ENCODE measurements at places on chromosomes 11 and 22.

GRCh38 chr11:60978546-60979380 is 7.3 kb downstream of the CD6 start:
- DNase-seq, result no peak

GRCh38 chr11:30917859-30918478 is 331.8 kb upstream of the MPPED2 start:
- peak; percentile 46 for DNase-seq

GRCh38 chr11:12470236-12470635 is 92.9 kb downstream of the PARVA start:
- no peak for DNase-seq

DNA sequence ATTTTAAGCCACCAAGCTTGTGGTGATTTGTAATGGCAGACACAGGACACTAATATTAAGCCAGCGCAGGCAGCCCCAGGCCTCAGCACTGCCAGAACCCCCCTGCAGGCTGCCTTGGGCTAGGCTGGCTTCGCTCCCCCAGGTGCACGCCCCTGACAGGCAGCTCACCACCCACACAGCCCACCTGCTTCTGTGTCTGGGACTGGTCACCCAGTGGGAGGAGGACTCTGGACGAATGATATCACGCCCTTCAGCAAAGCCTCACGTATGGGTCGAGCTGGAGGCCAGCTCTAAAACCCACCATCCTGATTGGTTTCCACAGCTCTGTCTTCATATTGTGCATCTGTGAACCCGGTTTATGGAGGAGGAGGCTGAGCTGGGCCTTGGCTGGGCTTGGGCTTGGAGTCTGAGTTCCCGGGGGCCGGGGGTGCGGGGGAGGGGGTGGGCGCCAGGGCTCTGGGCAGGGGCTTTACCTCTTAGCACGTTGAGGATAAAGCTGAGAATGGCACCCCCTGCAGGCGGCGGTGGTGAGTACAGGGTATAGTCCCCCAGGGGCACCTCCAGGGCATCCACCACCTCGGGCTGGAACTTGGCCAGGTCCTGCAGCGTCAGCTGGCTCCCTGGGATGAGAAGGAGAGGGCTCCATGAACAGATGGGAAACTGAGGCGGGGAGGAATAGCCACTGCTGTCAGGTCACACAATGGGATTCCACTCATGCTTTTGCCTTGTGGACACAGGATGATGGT is 13.8 kb downstream of the GGT5 start:
- DNase-seq, result peak; percentile 21

DNA sequence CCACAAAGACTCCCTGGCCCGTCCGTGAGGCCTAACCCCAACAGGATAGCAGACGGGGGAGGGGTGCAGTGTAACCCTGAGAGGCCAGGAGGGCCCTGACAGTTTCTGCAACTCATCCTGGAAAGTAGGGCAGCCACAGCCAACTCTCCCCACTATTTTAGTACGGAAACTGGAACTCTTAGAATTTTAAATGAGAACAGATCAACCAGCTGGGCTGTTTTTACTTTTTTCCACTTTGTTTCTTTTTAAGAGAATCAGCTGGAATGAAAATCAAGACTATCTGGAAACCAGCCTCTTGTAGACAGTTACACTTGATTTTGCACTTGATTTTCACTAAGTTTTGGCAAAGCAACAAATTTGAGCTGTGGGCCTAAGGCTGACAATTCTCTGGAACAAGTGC is 42.7 kb upstream of the NRIP3 start:
- DNase-seq, result no peak

DNA sequence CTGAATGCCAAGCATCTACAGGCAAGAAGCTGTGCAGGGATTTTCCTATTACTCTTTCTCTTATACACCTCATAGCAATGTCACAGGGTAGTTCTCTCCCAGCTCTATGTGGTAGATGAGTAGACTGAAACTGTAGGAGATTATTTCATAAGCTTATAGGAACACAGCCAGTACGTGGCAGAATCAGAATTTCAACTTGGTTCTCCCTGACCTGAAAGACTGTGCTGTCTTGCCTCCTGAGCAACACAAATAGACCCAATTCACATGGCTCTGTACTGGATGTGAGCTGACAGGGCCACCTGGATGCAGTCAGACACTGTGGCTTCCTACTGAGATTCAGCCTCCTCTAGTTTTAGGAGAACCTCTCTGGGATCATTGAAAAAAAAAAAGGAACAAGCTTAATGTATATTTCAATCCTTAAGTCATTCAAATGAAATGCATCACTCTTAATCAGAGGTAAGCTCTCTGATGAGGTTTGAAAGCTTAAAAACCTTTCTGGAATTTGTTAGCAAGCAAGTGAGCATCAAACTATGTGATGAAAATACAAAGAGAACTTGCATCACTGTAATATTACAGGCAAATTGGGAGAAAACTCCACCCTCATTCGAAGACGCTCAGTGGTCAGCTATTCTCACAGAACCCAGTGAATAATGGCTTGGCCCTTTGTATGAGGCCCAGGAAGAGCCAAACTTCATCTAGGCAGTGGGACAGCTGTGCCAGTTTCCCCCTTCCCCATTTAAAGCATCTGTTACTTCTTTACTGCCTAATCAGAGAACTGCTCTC is 1039.3 kb downstream of the NTM start:
- no peak for DNase-seq

- no peak for DNase-seq
Measured at GRCh38 chr11:45815747-45816146, 10.8 kb downstream of the SLC35C1 start.

- no peak for DNase-seq
Measured at GRCh38 chr11:62108971-62109404, 14.8 kb upstream of the INCENP start.

DNA sequence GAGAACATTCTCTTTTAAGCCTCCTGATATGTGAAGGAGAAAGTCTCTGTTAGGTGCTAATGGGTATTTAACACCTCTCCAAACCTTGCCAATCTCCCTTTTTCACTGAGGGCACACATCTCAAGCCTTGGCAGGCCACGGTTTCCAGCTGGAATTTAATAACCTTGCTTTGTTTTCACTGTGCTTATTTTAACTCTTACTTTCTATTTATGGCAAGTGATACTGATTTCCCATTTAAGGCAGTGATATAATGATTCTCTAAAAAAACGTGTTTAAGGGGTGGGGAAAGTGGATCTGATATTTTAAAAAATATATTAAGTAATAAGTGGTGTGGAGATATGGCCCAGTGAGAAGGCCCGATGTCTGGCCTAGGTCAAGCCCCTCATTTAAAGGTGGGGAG is 1.1 kb upstream of the RASD2 start:
- DNase-seq, result peak; percentile 17

- no peak for DNase-seq
Measured at GRCh38 chr11:11213117-11213516, 139.9 kb downstream of the CSNK2A3 start.

GRCh38 chr11:44424841-44425240 is 114.9 kb upstream of the ALX4 start:
- no peak for DNase-seq

DNA sequence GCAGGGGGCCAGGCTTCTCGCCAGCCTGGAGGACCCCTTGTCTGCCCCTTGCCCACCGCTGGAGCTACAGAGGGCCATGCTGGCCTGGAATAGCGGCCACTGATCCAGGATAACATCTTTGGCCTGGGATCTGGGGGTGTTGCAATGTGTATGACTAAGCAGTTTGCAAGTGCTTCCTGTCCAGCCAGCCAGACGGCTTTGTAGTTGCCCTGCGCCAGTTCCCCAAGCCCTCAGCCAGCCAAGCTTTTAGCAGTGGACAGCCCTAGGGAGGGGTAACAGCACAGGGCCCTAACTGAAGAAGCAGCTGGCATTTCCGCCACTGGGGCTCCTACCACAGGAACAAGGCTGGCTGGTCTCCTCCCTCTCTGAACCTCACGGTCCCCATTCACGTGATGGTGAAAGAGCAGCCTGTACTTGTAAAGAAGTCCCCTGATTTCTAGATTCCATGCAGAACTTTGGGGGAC is 32.1 kb downstream of the UQCR10 start:
- no peak for DNase-seq

- DNase-seq, result peak; percentile 34
Measured at GRCh38 chr22:27918341-27919221, 475 bp downstream of the PITPNB start.

DNA sequence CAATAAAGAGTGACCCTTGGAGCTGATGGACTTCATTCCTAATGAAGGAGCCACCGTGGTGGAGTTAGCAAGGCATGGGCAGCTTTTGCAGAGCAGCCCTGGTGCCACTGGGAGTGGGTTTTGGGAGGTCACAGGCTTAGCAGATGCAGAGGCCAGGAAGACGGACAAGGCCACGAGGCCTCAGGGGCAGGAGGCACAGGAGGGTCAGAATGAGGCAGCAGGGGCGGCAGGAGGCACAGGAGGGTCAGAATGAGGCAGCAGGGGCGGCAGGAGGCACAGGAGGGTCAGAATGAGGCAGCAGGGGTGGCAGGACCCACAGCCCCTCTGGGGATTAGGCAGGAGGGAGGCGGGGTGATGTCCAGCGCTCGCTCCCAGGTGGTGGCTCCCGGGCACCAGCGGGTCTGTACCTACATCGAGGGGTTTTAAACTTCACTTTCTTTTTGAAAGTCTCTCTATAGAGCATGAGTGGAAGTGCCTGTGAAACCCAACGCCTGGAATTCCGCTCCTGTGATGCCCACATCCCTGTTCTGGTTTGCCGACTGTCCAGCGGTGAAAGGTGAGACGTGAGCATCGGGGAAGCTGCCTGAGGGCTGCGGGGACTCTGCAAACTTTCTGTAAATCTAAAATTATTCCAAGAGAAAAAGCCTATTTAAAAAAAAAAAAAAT is 521.6 kb downstream of the BRD1 start:
- no peak for DNase-seq

DNA sequence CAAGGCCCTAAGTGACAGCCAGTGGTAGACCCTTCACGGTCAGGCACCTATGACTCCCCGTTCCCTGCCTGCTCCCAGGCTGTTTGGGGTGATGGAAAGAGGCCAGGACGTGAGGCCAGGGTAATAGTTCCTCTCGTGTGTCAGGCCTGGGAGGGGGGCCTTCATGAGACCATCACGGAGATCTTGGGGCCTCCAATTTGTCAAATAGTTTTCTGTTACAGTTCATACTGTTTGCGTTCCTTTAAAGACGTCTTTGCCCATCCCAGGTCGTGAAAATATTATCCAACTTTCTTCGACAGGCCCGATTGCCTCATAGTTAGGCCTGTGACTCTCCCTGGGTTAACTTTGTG is 62.2 kb upstream of the KCNQ1OT1 start:
- no peak for DNase-seq

- no peak for DNase-seq
Measured at GRCh38 chr11:78654866-78655265, 80.2 kb upstream of the NARS2 start.

DNA sequence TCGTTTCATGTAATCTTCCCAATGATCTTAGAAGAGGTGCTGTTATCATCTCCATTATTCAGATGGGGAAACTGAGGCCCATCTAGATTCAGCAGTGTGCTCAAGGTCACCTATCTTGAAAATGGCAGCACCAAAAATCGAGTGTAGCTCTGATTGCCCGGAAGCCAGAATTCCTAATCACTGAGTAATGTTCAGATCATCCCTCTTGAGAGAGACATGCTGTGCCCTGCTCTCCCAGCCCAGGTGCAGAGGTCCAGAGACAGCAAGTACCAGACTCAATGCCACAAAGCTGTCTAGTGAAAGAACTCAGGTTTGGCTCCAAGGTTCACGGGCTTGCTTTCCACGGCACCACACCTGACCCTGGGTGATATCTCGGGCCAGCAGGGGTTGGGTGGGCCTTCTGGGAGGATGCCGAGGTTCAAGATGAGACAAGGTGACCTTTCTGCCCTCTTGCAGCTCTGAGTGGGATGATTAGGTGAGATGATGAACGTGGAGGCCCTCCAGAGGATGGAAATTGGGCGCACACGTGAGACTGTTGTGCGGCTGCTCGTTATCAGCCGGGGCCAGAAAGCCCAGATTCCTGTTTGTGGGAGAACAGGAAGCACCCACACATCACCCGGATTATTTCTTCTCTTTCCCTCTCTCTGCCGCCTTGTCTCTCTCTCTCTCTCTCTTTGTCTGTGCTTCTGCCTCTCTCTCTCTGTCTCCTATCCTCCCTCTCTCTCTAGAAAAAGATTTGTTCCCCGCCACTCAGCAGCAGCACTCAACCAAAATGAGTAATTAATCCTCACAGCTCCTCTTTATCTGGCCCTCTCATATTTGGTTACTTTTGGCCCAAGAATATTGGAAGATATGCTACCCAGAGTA is 19.0 kb upstream of the RASD2 start:
- DNase-seq, result no peak

DNA sequence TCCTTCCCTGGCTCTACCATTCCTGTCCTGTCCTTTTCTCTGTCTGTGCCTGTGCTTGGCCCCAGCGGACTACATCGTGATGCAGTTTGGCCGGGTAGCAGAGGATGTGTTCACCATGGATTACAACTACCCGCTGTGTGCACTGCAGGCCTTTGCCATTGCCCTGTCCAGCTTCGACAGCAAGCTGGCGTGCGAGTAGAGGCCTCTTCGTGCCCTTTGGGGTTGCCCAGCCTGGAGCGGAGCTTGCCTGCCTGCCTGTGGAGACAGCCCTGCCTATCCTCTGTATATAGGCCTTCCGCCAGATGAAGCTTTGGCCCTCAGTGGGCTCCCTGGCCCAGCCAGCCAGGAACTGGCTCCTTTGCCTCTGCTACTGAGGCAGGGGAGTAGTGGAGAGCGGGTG is 20.4 kb downstream of the TUB start:
- DNase-seq, result no peak

- DNase-seq, result no peak
Measured at GRCh38 chr11:123841174-123841573, 35.0 kb upstream of the OR6M1 start.

DNA sequence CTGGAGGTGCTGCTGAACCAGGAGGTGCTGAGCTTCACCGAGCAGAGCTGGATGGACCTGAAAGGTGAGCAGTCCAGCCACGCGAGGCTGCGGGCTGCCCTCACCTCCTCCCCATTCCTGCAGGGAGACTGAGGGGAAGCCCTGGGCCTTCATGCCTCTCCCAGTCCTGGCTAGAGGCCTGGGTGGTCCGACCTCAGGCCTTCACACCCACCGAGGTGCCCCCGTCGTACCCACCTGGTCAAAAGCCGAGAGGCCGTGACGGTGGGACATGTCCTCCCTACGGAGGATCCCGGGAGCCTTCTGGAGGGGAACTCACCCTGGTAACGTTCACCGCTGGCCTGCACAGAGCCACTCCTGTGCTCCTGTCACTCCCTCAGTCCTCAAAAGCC is 5.1 kb downstream of the SUSD2 start:
- no peak for DNase-seq

GRCh38 chr11:32438866-32439489 is 3.6 kb upstream of the WT1 start:
- DNase-seq, result no peak

All from NCI-H1092 (cell line).